ENCODE measurements at places on chromosomes 5 and 9.

DNA sequence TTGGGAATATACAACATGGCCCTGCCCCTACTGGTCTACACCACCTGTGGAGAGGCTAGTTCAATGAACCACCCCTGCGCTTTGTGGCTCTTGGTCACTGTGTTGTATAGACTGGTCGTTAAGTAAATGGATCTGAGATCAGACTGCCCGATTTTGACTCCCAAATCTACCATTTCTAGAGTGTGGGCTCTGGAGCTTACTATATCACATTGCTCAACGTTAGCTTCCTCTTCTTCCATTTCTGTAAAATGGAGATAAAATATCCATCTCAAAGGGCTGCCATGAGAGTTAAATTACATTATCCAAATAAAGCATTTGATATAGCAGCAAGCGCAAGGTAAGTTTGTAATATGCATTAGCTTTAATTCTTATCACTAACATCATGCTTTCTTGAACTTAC is 52.7 kb upstream of the IFNK start:
- DNase-seq = no peak

- no peak for DNase-seq
These were observed 4.4 kb downstream of the COL27A1 start for GRCh38 chr9:114159691-114160090.

GRCh38 chr5:138726848-138727247 is 26.4 kb upstream of the CTNNA1 start:
- no peak for DNase-seq

- no peak for DNase-seq
These were observed 214.5 kb upstream of the RASA1 start for GRCh38 chr5:87053146-87053545.

DNA sequence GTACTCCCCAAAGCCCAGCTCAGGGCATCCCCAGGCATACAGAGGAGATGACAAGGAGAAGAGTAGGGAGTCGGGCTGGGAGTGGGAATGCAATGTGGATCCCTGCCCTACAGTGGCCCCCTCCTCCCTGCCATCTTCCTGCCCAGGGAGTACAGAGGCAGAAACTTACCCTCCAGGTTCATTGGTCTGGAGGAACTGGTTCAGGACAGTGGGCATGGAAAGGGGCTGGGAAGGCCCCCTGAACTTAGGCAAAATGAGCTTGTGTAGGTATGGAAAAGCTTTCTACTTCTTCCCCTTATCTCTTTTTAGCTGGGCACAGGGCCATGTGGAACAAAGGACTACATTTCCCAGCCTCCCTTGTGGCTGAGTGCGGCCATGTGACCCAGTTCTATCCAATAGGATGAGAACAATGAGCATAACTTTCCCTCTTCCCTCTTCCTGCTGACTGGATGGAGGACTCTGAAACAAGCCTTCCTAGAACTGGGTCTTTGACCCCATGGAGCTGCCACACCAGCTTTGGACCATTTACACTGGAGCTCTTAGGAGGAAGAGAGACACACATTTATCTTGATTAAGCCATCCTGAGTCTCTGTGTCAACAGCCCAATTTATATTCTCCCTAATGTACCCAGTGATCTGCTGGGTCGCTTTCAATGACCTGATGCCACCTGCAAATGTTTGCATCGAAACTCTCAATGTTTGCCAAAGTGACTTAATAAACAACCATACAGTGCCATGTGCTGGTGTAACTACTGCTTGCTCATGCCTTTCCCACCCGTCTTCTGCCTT is 25.0 kb upstream of the HMCN2 start:
- no peak for DNase-seq

DNA sequence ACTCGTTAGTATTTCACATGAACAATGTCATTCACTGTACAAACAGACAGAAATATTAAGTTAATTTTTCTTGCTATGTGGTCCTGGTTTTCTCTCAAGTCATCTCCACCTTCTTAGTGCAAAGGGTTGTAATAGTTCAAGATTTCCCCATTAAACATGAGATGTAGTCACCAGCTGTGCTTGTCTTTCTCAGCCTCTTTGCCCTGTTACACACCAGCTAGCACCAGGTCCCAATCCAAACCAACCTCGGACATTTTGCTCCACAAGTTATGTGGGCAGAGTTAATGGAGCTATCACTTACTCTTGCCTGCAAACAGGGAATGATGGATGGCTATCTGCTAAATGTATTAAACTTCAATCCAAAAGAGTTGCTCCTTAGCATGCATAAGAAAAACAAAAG is 328.1 kb downstream of the TLE1 start:
- no peak for DNase-seq

- DNase-seq = peak; percentile 67
These were observed at the start of gene EMB for GRCh38 chr5:50440651-50441492. TSS of gene EMB (minus strand) at chr5:50441288. CDS start at chr5:50441151, 137 bp downstream.

GRCh38 chr9:12640016-12640587 is 53.1 kb upstream of the TYRP1 start:
- DNase-seq = no peak

- DNase-seq = no peak
These were observed 224.7 kb upstream of the GRAMD2B start for GRCh38 chr5:126198531-126198930.

DNA sequence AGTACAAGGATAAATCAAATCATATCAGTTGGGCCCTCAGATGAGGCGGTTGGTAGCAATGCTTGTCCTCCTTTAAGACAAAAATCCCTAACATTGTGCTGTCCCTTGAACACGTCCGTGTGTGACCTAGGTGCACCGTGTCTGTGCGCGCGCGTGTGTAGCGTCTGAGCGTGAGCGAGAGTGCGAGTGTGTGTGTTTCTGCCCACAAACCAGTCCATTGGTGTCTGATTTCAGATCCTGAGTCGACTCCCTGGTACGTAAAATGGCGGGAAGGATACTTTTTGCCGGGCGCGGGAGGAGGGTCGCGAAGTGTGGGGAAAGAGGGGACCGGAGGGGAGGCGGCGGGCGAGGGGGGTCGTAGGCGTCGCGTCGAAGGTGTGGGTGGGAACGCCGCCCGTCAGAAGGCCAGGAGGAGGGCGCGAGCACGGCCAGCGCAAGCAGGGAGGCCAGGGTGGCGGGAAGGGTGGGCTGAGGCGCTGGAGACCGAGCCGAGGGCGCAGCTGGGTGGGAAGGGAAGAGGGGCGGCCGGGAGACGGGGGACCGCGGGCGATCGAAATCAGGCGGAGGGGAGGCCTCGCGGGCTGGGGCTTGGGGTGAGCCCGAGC is 8.9 kb downstream of the OTP start:
- no peak for DNase-seq

DNA sequence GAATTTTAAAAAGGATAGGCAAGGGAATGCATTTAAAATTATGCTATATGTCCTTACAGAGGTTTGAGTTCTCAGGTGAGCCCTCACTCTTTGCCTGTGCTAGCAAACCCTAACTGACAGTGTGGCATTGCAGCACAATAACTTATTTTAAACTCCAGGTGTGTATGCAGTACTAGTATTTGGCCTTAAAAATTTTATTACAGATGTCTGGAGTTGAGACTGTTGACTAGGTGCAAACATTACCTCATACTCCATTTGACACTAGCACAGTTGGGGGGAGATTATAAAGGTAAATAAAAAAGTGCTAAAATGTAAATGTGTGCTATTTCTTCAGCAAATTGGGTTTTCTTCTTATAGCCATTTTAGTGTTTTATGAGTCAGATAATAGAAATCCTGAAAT is 407.7 kb downstream of the SH3GL2 start:
- no peak for DNase-seq

DNA sequence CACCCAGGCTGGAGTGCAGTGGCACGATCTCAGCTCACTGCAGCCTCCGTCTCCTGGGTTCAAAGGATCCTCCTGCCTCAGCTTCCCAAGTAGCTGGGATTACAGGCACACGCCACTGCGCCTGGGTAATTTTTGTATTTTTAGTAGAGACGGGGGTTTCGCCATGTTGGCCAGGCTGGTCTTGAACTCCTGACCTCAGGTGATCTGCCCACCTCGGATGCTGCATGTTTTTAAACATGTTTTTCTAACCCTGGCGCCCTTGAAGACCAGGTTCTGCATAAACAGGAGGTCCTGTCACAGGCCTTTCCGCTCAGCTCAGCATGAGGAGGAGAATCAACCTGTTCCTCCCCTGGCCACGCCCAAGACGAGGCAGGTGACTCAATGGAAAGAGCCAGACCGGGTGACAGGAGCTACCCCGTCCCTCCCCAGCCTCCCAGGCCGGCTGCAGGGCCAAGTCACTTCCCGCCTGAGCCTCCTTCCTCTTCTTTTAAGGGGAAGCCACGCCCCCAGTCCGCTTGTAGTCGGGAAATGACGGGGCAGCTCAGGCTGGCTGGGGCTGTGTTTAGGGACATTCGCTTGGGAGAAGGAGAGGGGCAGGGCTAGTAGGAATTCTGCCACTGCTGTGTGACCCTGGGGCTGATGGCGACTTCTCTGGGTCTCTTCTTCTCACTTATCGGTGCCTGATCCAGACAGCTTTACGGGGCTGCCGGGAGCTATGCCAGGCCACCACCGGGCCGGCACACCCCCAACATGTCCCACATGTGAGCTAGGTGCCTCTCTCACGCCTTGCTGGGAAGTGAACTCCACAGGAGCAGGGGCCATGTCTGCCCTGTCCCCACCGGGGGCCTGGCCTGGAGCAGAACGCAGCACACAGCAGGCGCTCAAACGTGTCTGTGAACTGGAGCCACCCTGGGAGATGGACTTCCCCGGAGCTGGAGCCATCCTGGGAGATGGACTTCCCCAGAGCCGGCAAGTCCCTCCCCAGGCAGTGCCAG is 6.1 kb downstream of the NOTCH1 start:
- peak; percentile 89 for DNase-seq

GRCh38 chr5:159888860-159889259 is 27.4 kb upstream of the ADRA1B start:
- no peak for DNase-seq

DNA sequence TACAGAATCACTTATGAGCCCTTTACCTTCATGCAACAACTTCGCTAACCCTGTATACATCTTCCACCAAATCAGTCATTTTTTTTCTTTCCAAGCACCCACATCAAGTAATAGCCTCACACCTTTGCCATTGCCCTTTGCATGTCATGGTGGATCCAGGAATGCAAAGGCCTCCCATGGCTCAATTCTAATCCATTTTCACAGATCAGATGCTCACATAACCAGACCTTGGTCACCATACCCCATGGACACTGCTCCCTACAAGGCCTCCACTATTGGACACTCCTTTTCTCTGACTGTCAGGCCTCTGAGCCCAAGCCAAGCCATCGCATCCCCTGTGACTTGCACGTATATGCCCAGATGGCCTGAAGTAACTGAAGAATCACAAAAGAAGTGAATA is 179.5 kb downstream of the RASEF start:
- no peak for DNase-seq

GRCh38 chr5:98128271-98128670 is 645.2 kb upstream of the RGMB start:
- no peak for DNase-seq

- DNase-seq = no peak
These were observed 435.5 kb upstream of the ZNF608 start for GRCh38 chr5:125181955-125182354.

DNA sequence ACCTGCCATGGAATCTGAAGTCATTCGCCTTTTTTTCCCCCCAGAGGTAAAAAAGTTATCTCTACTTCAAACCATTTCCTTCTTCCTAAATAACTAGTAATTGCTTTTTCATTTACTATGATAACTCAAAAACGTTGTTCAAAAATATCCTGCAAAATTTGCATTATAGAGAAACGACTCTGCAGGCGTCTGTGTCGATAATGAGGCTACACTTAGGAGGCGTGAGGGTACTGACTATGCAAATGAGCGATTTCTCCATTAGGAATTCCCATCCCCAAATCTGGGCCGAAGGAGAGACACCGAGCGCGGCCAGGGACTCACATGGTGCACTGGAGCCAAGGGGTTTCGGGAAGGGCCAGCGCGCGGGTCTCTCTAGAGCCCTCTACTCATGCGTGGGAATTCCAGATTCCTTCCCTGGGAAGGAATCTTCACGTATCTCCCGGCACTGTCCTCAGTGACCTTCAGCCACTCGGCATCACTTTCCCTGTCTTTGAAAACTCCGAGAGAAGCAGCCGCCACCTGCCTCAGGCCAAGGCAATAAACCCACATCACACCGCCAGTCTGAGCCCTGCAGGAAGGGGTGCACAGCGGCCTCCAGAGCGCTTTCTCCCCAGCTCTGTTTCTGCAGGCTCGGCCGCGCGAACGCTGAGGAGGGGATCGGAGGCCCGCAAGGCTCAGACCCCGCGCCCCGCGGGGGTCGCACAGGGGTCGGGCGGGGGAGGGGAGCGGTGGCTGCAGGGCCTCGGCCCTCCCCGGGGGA is 718 bp upstream of the DENND4C start:
- DNase-seq = peak; percentile 58

- no peak for DNase-seq
These were observed 97.5 kb downstream of the MLLT3 start for GRCh38 chr9:20524776-20525175.

GRCh38 chr5:32753765-32754164 is 42.6 kb downstream of the NPR3 start:
- no peak for DNase-seq

GRCh38 chr5:17223367-17224185 is 6.1 kb downstream of the BASP1 start:
- DNase-seq = no peak

GRCh38 chr5:2750758-2751464 is 566 bp downstream of the IRX2 start:
- no peak for DNase-seq

DNA sequence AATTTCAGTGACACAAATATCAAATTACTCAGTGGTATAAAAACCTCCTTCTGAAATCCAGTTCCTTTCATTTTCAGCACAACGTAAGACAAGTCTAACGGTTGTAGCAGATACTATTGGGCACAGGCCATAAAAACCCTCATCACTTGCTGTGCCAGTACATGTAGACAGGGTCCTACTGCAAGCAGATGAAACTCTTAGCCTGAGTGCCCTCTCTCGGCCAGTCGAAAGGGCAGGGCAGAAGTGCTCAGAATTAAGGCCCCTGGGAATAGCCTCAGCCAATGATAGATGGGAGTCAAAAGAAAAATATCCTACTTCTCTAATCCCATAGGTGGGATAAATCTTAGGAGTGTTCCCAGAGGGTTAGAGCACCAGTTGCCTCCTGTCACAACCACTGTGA is 168.5 kb upstream of the FER start:
- no peak for DNase-seq

DNA sequence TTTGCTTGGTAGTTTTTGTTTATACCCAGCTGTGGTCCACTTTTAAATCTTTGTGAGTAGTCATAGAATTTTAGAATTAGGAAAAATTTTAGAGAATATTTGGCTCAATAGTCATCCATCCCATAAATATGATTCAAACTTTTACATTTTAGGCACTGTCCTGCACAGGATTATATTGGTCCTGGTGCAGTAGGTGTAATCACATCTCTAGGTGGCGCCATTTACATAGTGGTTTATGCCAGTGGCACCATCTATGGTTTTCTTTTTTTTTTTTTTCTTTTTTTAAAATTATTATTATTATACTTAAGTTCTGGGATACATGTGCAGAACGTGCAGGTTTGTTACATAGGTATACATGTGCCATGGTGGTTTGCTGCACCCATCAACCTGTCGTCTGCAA is 260.7 kb upstream of the KCNN2 start:
- DNase-seq = no peak

DNA sequence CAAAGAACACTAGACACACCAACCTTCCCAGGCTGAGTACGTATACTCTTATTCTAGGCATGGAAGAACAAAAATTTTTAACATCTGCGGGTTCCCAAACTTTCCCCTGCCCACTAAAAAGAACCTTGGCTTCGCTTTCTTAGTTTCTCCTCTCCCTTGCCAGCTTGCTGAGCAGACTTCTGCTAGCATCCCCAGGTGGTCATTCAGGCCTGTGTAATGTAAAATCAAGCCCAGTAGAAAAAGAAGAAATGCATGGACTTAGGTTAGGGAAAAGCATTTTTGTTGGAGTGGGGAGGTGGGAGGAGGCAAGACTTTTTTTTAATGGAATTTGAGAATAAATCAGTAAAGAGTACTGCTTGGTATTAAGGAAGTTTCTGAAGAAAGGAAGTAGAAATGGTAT is 331.0 kb upstream of the TLE4 start:
- no peak for DNase-seq
